Stimulated activated CD8-positive, alpha-beta memory T cell treated with anti-CD3 and anti-CD28 coated beads, Interleukin-4, amount 100 ng/mL, for 4 hours (primary cell): ENCODE measurements at places on chromosomes 12 and 14.

DNA sequence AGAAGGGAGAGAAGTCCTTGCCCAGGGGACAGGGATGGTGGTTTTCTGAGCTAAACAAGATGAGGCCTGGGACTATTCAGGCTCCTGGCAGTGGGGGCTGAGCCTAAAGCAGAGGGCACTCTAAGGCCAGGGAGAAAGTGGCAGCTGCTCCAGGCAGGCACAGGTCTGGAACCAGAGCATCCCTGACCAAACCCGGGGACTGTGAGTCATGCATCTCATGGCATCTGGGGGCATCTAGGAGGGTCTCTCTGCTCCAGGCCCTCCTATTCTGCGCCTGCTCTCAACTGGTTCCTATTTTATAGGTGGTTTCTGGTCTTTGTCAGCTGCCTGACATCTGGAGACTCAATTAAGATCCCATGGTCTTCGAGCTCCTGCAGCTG is 11.6 kb downstream of the KRT7 start:
- no peak for DNase-seq

DNA sequence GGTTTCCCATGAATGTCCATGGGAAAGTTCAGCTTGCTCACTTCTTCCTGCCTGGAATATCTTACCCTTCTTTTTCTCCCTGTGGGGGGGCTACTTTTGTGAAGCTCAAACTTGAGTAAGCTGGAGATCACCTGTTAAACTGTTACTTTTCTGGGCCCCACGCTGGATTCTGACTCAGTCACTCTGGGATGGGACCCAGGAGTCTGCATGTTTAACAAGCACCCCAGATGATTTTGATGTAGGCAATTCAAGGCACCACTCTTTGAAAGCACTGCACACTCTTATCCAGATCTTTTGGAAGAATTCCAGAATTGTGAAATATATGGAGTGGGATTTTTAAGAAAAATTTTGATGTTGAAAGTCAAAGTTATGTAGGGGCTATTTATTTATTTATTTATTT is 46.3 kb upstream of the IGF1 start:
- no peak for DNase-seq

DNA sequence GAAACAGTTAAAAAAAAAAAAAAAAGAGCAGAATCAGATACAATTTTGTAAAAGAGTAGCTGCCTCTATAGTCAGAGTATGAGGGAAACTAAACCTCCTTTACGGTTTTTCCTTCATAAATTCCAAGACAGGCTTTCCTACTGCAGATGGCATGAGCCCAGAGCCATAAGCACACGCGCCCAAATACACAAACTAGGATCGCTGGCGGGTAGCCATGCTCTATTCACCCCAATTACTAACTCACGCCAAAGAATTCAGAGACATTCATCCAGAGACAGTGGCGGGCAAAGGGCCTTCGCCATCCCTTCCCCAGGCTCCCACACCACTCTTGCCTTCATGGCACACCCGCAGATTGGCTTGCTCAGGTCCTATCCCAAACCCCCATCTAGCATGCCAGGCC is 48.2 kb downstream of the MOK start:
- DNase-seq: no peak

DNA sequence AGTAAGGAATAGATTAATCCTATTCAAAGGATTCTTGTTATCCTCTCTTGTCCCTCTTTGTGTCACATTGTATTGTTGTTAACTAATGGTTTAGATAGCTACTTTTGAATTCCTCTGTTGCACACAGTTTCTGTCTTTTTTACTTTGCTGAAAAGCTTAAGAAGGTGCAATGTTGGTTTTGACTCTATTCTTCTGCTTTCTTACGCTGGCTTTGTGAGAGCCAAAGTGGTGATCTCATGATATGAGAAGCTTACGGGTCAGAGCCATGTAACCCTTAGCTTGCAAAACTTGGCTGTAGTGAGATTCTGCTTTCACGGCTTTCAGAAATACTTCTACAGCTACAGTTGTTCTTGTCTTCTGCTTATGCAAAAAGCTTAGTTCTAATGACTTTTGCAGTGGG is 239.7 kb downstream of the TRHDE start:
- DNase-seq: no peak

DNA sequence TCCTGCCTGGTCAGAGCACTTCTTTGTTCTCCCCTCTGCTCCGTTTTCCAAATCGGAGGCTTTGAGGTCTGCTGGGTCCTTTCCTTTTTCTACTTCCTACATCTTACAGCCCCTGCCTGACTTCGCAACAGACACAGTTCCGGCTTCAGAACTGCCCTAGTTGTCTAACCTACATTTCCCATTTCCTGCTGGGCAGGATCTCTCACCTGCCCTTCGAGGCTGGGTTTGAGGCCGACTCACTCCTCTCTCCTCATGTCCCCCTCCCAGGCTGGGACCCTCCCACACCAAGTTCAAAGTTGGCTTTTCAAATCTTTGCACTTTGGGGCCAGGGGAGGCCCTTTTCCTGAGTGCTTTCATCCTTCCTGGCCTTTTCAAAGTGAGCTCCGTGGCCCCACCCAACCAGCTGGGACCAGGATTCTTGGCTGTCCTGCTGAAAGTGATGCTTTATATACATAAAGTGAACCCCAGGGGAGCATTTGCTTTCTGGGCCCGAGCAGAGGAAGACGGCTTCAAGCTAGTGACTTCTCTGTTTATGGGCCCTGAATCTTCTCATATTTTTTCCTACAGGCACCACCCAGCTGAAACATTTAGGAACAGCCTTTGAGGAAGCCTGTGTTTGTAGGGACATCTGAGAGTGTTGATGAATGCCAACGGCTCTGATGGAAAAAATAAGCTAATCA is 281.0 kb upstream of the CRY1 start:
- no peak for DNase-seq

- no peak for DNase-seq
Observed at GRCh38 chr14:65783576-65783975, 371.0 kb downstream of the FUT8 start.

DNA sequence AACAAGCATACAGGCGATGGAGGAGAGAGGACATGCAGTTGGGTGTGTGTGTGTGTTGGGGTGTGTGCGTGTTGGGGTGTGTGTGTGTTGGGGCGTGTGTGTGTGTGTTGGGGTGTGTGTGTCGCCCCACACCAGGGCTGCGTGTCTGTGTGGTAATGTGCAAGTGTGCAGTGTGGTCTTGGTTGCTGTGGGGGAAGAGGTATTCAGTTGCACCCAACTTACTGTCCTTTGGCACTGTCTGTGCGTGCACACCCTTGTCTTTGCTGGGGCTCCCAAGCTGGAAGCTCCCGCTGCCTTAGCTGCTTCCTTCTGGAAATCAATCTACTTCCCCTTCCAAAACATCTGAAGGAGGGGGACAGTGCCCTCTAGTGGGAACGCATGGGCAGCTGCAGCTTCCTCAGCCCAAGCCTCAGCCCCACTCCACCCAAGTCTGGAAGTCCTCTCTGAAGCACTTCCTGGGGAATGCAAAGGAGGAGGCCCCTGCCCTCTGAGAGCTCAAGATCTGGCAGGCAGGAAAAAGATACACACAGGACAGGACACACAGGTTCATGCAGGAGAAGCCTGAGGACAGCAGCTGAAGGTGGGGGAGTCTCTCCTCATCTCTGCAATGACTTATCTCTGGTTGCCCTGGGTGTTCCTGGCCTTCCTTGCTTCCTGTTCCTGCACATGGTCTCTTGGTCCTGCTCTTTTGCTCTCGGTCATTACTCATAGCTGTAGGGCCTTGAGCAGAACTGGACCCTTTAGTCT is 13.1 kb downstream of the ASIC1 start:
- DNase-seq: peak; percentile 29

- DNase-seq: no peak
Observed at GRCh38 chr14:88323523-88324199, 592 bp upstream of the KCNK10 start.

DNA sequence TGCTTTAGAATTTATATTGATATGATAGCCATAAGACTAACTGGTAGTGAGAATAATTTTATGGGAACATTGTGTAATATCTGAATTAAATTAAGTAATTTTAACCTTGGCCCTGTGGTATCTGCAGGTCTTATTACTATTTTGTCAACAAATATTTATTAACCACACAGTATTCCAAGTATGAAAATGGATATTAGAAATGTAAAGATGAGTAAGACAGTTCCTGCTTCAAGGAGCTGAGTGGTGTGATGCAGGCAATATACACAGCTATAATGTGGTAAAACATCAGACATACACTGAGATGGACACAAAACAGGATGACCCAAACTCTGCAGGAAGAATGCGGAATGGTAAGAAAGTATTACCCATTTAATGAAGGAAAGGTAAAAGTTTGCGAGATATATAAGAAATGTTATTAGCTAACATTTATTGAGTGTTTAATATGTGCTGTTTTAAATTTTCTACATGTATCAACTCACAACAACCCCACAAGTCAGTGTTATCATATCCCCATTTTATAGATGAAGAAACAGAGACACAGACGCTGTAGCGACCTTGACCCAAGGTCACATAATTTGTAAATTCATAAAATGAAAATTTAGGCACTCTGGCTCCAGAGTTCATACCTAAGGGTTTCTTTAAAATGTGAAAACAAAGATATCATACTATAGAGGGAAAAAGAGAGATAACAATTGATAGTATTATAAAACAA is 12.7 kb downstream of the ABCD2 start:
- no peak for DNase-seq

DNA sequence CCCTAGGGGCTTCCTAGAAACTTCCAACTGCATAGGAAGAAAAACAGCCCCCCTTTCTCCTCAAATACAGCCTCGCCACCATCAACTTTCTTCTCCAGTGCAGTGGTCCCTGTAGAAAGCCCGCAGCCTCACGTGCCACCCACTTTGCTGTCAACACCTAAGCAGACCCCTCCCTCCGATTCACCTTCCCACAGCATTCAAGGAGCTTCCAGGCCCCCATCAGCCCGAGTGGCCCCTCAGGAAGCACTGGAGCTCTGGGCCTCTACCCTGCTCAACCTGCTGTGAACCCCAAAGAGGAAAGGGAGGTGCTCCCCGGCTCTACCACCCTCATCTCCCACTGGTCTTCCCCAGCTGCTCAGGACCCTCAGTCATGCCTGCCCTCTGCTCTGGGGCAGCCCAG is 55.0 kb downstream of the RNF34 start:
- no peak for DNase-seq

DNA sequence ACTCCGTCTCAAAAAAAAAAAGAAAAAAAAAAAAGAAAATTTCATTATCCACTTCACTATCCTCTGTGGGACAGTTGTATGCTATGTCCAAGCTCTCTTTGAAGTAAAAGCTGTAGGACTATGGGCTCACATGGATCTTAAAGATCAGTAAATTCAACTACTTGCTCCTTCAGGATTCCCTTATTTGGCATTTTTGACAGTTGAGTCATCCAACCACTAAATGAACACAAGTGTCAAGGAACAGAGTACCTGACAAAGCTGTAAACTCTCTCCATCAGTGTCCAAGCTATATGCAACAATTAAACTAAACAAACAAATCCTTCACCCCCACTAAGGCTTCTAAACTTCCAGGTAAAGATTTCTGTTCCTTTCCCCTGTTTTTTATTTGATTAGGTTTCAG is 177.0 kb downstream of the CEP128 start:
- DNase-seq: no peak

- DNase-seq: no peak
Observed at GRCh38 chr14:30193845-30194501, 266.3 kb upstream of the PRKD1 start.

- DNase-seq: no peak
Observed at GRCh38 chr14:72418806-72419205, 475.1 kb downstream of the DPF3 start.

DNA sequence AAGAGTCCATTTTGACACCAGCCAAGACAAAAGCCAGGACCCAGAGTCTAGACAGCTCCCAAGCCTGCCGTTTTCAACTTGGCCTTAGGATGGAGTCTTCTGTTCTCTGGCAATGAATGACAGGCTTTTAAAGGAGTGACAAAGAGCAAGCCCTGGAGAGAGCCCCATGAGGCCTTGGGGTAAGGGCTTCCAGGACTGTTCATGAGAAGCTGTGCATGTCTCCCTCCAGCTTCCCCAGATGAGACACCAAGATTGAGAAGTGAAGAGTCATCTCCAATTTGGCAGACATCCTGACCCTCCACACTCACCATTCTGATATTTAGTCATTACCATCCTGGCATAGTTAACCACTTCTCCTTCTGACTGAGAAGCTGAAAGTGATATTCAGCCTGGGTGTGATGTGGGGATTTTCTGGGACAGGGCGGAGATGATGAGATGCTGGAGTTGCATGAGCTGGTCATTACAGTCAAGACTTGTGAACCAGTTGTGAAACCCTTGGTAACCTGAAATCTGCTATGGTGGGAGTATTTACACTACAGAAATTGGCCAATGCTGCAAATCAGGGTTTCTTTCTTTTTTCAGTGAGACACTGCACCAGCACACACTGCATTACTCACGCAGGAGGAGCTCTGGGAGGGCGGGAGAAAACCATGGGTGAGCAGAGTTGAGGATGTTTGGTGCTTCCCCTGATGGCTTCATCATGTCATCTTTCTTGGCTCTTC is 77.8 kb downstream of the VCPKMT start:
- no peak for DNase-seq

- DNase-seq: no peak
Observed at GRCh38 chr12:28108599-28108998, 81.7 kb upstream of the CCDC91 start.

- no peak for DNase-seq
Observed at GRCh38 chr14:56801920-56802319, 8.4 kb downstream of the OTX2 start.

DNA sequence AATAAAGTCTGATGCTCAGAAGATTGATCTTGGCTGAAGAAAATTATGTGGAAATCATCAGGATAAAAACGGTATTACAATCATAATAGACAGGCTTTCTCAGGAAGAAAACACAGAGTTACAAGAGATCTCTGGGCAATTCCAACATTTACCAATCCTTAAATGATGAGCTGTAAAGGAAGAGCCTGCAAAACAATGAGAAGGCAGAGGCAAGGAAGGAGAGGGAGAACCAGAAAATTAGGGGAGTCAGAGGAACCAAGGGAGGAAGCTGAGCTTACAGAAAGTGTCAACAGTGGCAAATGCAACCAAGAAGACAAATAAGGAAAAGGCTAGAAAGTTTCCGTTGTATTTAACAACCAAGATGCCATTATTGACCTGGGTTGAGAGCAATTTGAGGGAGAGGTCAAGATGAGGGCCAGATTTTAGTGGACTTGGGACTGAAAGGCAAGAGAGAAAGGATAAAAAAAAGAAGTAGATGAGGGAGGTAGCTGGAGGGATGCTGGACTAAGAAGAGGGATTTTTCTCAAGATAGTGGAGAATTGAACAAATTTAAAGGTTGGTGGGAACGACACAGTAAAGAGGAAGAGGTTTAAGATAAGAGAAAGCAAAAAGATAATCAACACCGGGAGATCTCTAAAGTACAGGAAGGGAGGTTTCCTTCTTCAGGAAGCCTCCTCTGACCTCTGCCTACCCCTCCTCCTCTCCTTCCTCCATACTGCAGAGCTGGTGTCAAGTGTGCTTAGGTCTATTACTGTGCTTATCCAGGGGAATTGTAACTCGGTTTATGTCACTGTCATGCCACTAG is 116.9 kb downstream of the DUSP6 start:
- no peak for DNase-seq

- DNase-seq: no peak
Observed at GRCh38 chr12:99390707-99391106, 256.8 kb upstream of the GARIN6 start.

GRCh38 chr12:4951601-4952000 is 41.9 kb downstream of the KCNA1 start:
- DNase-seq: no peak

- no peak for DNase-seq
Observed at GRCh38 chr14:99758121-99758821, 34.9 kb upstream of the EML1 start.
